ENCODE measurements at places on chromosomes 7 and 10. TPM values are rescaled to one million over a fixed set of nuclear protein-coding genes. Genes with fewer than 3 reads are reported as not detected.

Gene TMEM273
- total RNA-seq = 4.3 TPM

Gene RNF32
- 0.99 TPM for total RNA-seq

DNA sequence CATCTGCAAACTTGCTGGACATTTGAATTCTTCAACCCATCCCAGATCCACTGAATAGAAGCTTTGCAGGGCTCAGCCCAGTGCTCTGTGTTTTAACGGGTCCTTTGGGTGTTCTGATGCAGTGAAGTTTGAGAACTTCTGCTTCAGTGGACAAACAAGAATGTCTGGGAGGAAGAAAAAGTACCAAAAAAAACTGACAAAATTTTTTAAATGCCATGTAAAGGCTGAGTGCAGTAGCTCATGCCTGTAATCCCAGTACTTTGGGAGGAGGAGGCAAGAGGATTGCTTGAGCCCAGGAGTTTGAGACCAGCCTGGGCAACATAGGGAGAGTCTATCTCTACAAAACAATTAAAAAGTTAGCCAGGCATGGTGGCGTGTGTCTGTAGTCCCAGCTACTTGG, 51.8 kb upstream of the FRMD4A start:
- no peaks in the 10 kb centered on the region for H3K36me3 ChIP-seq
- H3K4me1 ChIP-seq = peaks cover 43% of the 10 kb centered on the region
- no peak overlapping the region for H3K27ac ChIP-seq
- no peaks in the 10 kb centered on the region for H3K27me3 ChIP-seq
- H3K4me3 ChIP-seq = no peak overlapping the region
- no peak for DNase-seq

GRCh38 chr7:101479217-101479616, 116.5 kb downstream of the COL26A1 start:
- H3K4me1 ChIP-seq = no peaks in the 10 kb centered on the region
- no peaks in the 10 kb centered on the region for H3K27me3 ChIP-seq
- no peak for DNase-seq
- no peak overlapping the region for H3K4me3 ChIP-seq
- H3K36me3 ChIP-seq = no peaks in the 10 kb centered on the region

DNA sequence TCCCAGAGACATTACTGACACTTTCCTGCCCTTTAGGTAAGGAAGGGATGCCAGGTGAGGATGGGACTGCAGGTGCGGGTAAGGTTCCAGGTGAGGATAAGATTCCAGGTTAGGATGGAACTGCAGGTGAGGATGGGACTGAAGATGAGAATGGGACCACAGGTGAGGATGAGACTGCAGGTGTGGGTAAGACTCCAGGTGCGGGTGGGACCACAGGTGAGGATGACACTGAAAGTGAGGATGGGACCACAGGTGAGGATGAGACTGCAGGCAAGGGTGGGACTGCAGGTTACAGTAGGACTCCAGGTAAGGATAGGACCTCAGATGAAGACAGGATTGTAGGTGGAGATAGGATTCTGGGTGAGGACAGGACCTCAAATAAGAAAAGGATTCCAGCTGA, 322.3 kb downstream of the WDR37 start:
- no peak for DNase-seq
- no peaks in the 10 kb centered on the region for H3K27me3 ChIP-seq
- no peak overlapping the region for H3K4me3 ChIP-seq

DNA sequence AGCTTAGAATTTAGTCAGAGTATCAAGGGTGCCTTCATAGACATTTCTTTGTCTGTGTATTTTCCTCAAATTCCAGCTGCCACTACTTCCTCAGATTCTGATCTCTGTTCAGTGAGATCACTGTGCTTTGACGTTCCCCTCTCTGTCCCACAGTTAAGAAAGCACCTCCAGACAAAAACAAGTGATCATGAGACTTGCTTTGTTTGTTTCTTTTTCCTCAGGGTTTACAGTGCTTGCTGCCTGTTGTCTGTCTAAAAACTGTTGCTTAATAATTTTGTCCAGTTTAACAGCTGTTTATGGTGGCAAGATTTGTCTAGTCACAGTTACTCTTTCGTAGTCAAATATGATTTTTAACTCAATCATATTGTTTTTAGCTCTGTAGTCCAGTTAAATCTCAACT, 29.1 kb downstream of the TRUB1 start:
- no peak overlapping the region for H3K4me3 ChIP-seq
- H3K27me3 ChIP-seq = no peaks in the 10 kb centered on the region

- H3K4me1 ChIP-seq = no peaks in the 10 kb centered on the region
- H3K4me3 ChIP-seq = no peak overlapping the region
- no peaks in the 10 kb centered on the region for H3K27me3 ChIP-seq
Observed at GRCh38 chr7:77309714-77310220, 106.4 kb downstream of the GSAP start.

DNA sequence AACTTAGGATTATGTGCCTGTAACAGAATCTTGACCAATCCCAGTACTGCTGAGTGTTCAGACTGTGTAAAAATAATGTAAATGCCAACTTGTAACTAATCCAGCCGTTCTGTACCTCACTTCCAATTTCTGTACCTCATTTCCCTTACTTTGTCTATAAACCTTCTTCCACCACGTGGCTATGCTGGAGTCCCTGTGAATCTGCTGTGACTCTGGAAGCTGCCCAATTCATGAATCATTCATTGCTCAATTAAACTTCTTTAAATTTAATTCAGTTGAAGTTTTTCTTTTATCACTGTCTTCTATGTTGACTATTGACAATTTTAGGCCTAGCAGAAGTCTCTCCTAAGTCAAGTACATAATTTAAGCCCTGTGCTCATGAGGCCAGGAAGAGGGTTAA, 215.3 kb upstream of the RHOBTB1 start:
- H3K4me3 ChIP-seq = no peak overlapping the region
- DNase-seq = no peak
- peaks cover 8% of the 10 kb centered on the region for H3K4me1 ChIP-seq
- no peak overlapping the region for H3K27ac ChIP-seq

GRCh38 chr10:12729885-12730284, 271.6 kb downstream of the CCDC3 start:
- H3K4me1 ChIP-seq = no peaks in the 10 kb centered on the region
- DNase-seq = no peak
- no peak overlapping the region for H3K4me3 ChIP-seq

- H3K4me1 ChIP-seq = no peaks in the 10 kb centered on the region
- H3K27ac ChIP-seq = no peak overlapping the region
- DNase-seq = no peak
- H3K36me3 ChIP-seq = no peaks in the 10 kb centered on the region
- no peaks in the 10 kb centered on the region for H3K27me3 ChIP-seq
Observed at GRCh38 chr7:95907337-95907736, 135.0 kb downstream of the DYNC1I1 start.

- no peaks in the 10 kb centered on the region for H3K36me3 ChIP-seq
- H3K27ac ChIP-seq = no peak overlapping the region
- no peak overlapping the region for H3K4me3 ChIP-seq
- no peak for DNase-seq
- H3K4me1 ChIP-seq = no peaks in the 10 kb centered on the region
Observed at GRCh38 chr7:120033114-120033513, 239.9 kb upstream of the KCND2 start.

DNA sequence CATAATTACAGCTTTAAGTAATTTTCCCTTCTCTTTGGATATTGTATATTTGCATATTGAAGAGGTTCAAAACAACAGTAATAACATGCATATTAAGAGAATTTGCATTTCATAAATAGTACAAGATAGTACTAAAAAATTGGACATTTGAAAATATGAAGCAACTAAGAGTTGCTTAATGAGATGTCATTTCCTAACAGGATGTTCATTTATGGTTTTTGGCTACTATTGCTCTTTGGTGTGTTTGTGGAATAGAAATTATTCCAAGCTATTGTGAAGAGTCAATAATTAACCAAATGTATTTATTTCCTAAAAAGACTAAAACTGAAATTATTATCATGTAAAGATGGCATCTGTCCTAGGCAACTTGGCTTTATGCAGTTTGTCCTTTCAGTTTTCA, 4.1 kb upstream of the SGCE start:
- H3K27me3 ChIP-seq = peaks cover 3% of the 10 kb centered on the region
- H3K36me3 ChIP-seq = no peaks in the 10 kb centered on the region
- H3K4me1 ChIP-seq = peaks cover 14% of the 10 kb centered on the region
- H3K27ac ChIP-seq = no peak overlapping the region

- H3K4me3 ChIP-seq = no peak overlapping the region
- H3K36me3 ChIP-seq = no peaks in the 10 kb centered on the region
- no peaks in the 10 kb centered on the region for H3K4me1 ChIP-seq
- DNase-seq = no peak
- no peak overlapping the region for H3K27ac ChIP-seq
Observed at GRCh38 chr7:84187087-84187805, 7.3 kb downstream of the SEMA3A start.
